Stimulated activated CD4-positive, alpha-beta T cell treated with anti-CD3 and anti-CD28 coated beads, Interleukin-2, amount 100 ng/mL, for 4 hours (primary cell): ENCODE measurements at places on chromosomes 2 and 18.

DNA sequence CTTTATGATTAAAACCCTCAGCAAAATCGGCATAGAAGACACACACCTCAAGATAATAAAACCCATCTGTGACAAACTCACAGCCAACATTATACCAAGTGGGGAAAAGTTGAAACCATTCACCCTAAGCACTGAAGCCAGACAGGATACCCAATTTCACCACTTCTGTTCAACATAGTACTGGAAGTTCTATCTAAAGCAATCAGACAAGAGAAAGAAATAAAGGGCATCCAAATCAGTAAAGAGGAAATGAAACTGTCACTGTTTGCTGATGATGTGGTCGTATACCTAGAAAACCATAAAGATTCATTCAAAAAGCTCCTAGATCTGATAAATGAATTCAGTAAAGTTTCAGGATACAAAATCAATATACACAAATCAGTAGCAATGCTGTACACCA lies 16.4 kb upstream of the RPRD1A start:
- no peak for DNase-seq

- no peak for DNase-seq
Observed at GRCh38 chr2:205755923-205756322, 73.6 kb downstream of the NRP2 start.

- no peak for DNase-seq
Observed at GRCh38 chr2:213004197-213004821, 147.1 kb downstream of the IKZF2 start.

- DNase-seq, result no peak
Observed at GRCh38 chr18:23849141-23849540, 159.9 kb downstream of the LAMA3 start.

- DNase-seq, result peak; percentile 59
Observed at GRCh38 chr2:219277703-219278654, 1.2 kb upstream of the DNAJB2 start.

- no peak for DNase-seq
Observed at GRCh38 chr2:46273225-46273863, 23.9 kb upstream of the EPAS1 start.

GRCh38 chr2:222611684-222612083 lies 44.2 kb downstream of the FARSB start:
- no peak for DNase-seq

DNA sequence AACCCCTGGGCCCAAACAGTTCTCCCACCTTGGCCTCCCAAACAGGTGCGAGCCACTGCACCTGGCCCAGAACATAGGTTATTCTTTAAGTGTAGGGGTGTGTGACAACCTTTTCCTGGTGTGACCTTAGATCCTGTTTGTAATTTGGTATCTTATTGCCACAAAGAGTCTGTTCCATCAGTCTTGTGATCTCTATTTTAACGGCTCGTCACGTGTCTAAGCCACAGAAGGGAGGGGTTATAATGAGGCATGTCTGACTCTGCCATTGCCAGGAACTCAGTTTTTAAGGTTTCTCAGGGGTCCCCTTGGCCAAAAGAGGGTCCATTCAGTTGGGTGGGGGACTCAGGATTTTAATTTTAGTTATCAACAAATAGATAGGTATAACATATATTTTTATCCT lies 4.4 kb upstream of the ALS2 start:
- no peak for DNase-seq

- no peak for DNase-seq
Observed at GRCh38 chr18:10559553-10560451, 34.0 kb downstream of the NAPG start.

DNA sequence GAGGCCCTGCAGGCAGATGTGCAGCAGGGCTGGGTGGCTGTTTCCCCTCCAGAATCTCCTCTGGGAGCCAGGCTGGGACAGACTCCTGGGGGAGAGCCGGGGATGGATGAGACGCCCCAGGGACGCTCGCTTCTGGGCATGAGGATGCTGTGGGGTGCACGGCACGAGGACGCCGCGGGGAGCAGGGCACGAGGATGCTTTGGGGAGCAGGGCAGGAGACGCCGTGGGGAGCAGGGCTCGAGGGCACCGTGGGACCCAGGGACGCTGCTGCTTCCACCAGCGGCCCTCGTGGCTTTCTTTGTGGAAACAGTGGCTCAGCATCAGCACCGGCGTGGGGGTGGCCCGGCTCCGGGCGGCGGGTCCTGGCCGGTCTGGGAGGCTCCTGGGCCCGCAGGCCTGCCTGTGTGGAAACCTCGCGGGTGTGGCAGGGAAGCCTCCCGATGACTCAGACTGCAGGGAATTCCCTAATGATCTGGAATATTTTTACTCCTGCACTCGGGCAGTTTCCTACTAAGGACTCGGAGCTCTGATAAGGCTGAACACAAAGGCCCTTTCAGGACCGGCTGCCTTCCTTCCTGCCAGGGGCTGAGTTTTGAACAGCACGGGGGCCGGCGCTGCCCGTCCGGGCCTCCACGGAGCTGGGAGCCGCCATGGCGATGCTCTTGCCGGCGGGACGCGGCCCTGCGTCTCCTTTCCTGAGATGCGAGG lies 62.6 kb downstream of the NFATC1 start:
- DNase-seq, result no peak

DNA sequence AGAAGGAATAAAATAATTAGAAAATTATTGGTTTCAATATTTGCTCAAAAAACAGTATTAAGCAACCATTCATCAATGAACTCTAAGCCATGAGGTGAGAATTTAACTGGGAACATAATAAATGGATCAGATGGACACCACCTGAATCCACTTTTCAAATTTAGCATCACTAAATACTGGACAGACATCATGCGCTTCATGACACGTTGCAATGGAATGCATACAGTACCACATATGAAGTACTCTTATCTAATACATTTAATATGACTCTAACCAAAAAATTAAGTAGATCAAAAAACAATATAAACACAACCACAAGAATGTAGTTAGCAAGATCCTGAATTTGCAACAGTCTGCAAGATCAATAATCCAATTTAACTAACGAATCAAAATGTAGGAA lies 76.6 kb downstream of the COBLL1 start:
- no peak for DNase-seq

DNA sequence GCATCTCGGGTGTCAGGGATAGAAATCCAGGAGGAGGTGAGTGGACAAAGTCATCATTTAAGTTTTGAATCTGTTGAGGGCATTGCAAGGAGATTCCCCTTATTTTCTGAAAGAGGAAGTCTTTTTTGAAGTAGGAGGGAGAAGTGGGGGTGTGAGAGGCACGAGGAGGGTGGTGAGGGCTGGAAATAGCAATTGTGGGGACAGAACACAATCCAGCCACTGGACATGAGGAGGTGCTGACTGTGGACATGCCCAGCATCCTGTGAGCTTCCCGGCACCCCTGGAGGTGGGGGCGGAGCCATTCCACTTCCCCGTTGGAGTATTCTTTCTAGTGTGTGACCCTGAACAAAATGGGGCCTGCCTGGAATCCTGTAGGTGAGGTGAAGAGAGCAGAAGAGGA lies 310.7 kb upstream of the EPAS1 start:
- no peak for DNase-seq

- DNase-seq, result no peak
Observed at GRCh38 chr2:6971502-6971901, 54.3 kb downstream of the RNF144A start.

DNA sequence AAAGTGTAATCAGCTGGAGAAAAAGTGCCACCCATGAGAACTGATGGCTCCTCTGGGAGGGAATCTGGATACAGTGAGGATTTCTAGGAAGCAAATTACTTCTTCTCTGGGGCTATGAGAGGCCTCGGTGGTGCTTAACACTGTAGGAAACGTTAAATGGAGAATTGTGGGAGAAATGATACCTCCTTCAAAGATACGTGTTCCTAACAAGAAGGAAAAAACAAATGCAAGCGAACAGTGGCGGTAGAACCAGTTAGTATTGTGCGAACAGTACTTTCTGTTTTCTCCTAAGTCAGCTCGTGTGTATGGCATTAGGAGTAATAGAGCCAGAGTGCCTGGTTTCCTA lies 587 bp upstream of the MTIF2 start:
- no peak for DNase-seq

GRCh38 chr2:203569677-203570316 lies 34.7 kb upstream of the RAPH1 start:
- DNase-seq, result no peak

GRCh38 chr18:38633333-38633732 lies 1067.7 kb upstream of the CELF4 start:
- DNase-seq, result no peak

GRCh38 chr2:205119136-205119535 lies 563.2 kb upstream of the NRP2 start:
- no peak for DNase-seq
